ENCODE measurements at places on chromosomes 2 and 18.

DNA sequence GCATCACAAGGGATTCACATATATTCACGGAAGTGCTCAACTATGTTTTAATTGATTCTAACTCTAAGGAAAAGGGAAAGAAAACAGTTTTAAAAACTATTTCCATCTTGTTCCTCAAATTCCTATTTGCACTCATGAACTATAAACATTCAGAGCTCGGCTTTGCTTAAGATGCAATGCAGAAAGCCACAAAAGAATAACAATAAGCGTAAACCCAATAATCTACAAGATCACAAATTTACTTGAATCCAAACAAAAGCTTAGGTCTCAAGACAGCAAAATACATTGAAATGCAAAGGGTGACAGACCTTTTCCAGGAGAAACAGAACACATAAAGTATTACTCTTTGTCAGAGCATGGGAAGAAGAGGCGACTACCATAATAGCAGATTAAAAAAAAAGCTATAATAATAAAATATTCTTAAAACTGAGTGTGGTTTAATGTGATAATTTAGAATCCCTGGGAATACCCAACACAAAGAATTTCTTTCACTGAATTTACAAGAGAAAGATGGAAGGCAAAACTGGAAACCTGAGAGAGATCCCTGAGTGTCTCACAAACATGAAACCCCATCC, 1094.9 kb downstream of the LRP1B start:
- DNase-seq, result no peak
- no peak overlapping the region for H3K27ac ChIP-seq
- no peaks in the 10 kb centered on the region for H3K27me3 ChIP-seq
- H3K36me3 ChIP-seq, result no peaks in the 10 kb centered on the region

DNA sequence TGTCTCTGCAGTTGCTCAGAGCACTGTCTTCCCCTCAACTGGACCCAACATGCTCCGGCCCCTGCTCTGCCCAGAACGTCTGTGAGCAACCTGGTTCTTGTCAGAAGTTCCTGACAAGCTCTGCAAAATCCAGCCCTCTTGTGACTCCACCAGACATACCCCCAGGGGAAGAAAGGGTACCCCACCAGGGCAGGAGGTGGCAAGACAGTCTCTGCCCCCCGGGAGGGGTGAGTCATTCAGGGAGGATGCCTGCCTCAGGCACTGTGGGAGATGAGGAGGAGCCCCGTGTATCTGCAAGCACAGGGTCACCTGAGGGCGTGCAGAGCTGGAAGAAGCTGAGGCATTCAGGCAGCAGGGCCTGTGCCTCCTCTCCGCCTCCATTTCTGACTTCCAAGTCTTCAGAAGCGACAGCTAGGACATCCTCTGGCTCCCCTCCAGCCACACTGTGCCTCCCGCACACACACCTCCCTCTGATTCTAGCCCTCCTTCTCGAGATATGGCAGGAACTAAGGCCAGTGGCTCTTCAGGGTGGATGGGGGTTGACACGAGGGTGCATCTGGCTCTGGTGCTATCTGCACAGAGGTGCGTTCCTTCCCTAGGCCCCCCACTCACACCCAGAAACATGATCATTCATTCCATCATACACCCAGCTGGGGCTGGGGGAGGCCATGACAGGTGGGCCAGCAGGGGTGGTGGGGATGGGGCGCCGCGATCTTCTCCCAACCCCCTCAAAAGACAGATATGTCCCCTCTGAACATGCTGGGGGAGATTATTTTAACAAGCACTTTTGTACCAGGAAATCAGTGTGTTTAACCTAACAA, 222.2 kb downstream of the CYP26B1 start:
- no peak overlapping the region for H3K27ac ChIP-seq
- DNase-seq, result no peak
- no peaks in the 10 kb centered on the region for H3K4me1 ChIP-seq
- no peaks in the 10 kb centered on the region for H3K36me3 ChIP-seq
- H3K27me3 ChIP-seq, result no peaks in the 10 kb centered on the region

DNA sequence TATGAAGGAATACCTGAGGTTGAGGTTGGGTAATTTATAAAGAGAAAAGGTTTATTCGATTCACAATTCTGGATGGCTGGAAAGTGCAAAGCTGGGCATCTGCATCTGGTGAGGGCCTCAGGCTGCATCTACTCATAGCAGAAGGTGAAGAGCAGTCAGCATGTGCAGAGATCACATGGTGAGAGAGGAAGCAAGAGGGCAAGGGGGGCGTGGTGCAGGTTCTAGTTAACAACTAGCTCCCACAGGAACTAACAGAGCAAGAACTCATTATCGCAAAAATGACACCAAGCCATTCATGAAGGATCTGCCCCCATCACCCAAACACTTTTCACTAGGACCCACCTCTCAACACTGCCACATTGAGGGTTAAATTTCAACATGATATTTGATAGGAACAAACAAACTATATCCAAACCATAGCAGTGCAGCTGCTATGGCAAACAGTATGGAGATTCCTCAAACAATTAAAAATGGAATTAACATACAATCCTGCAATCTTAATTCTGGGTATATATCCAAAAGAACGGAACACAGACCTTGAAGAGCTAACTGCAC, 72.8 kb upstream of the LDLRAD4 start:
- no peak overlapping the region for H3K27ac ChIP-seq
- H3K36me3 ChIP-seq, result no peaks in the 10 kb centered on the region
- H3K4me3 ChIP-seq, result no peak overlapping the region
- H3K27me3 ChIP-seq, result no peaks in the 10 kb centered on the region

GRCh38 chr2:144132357-144132756, 387.6 kb downstream of the ZEB2 start:
- DNase-seq, result no peak
- H3K27ac ChIP-seq, result no peak overlapping the region
- H3K4me1 ChIP-seq, result no peaks in the 10 kb centered on the region
- no peaks in the 10 kb centered on the region for H3K27me3 ChIP-seq

DNA sequence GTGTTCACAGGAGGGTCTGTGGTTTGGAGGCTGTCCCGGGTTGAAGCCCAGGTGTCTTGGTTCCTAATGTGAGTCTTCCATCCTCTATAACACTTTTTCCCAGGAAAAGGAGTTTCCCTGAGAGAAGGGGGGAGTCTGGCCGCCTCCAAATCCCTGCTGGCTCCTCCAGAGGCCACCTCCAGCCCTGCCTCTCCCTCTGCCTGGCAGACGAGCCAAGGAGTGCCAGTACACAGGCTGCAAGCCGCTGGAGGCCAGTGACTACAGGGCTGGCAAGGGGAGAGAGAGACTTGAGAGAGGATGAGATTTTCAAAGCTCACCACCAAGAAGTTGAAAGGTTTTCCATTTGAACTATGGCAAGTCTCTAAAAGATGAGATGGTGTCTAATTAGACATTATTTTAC, 154.2 kb upstream of the ID2 start:
- H3K4me1 ChIP-seq, result peaks cover 8% of the 10 kb centered on the region
- H3K27me3 ChIP-seq, result no peaks in the 10 kb centered on the region
- no peak overlapping the region for H3K4me3 ChIP-seq
- no peak for DNase-seq
- H3K36me3 ChIP-seq, result no peaks in the 10 kb centered on the region

DNA sequence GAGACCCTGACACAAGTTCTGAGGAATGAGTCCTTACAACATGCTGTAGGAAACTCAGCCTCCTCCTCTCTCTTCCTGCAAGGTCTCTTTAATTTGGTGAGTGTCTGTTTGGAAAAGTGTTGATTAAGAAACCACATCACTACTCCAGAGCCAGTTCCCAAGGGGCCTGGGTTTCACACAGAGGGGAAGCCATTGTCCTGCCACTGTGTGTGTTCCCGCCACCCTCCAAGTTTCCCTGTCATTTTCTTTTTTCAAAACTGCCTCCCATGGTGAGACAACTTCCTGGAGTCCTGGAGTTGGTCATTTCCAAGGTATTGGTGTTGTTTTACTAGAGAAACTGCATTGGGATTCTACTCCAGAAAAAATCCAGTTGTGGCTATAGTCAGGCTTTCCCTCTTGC, 232.0 kb upstream of the PARD3B start:
- no peak overlapping the region for H3K4me3 ChIP-seq
- no peak for DNase-seq
- no peaks in the 10 kb centered on the region for H3K27me3 ChIP-seq
- no peaks in the 10 kb centered on the region for H3K4me1 ChIP-seq
- H3K27ac ChIP-seq, result no peak overlapping the region
- no peaks in the 10 kb centered on the region for H3K36me3 ChIP-seq

DNA sequence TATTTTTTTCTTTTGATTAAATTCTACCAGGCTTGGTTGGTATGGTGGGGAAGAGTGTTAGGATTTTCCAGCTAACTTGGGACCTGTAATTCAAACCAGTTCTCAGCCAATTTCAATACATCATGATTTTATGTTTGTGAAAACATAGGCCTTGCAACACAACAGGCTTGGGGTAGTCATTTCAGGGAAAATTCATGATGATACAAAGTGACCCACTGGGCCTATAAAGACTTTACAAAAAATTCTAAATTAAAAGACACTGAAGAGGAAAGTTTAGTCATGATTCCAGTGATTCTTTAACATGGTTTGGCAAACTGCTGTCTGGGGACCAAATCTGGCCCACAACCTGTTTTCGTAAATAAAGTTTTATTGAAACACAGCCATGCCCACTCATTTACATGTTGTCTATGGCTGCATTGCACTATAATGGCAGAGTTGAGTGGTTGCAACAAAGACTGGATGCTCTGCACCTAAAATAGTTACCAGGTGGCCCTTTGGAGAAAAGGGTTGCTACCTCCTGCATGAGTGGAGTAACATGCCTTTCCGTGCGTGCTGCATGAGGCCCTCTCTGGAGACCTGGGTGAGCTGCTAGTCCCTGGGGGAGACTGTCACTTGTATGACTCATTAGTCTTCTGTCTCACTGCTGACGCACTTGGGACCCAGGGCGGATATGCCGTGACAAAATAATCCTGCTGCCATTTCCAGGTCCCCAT, 73.6 kb downstream of the NPAS2 start:
- no peaks in the 10 kb centered on the region for H3K27me3 ChIP-seq
- H3K4me3 ChIP-seq, result no peak overlapping the region
- no peaks in the 10 kb centered on the region for H3K4me1 ChIP-seq
- no peaks in the 10 kb centered on the region for H3K36me3 ChIP-seq
- H3K27ac ChIP-seq, result no peak overlapping the region
- DNase-seq, result no peak

DNA sequence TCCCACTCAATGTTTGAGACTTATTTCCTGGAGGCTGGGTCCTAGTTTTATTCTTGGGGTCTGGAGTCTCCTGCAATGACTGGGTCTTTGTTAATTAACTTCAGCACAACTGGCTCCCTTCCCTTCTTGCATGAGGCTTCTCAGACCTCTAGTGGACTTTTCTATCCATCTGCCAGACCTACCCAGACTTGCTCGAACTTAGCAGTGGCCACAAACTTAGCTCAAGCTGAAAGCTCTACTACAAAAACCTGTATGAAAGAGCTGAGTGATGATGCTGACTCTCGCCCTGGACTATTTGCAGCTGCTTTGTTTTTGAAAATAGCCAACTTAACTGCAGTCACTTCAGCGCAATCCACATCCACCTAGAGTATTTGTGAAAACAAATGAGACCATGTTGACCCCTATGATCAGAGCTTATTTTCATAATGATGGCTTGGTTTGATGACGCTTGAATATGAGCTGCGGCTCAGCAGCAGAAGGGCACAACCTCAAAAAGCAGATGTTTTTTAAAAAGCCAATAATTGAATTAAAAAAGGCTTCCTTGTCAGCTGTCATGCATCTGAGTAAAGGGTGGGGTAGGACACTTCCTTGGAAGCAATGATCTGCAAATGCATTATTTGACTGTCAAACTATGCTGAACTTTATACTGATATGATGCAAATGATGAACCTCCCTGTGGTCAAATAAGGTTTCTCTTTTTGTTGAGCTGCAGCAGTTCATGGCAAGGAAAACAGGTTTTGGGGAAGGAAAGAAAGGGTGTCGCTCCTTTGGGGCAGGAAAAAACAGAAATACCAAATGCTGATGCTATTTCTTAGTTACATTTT, 10.6 kb upstream of the ANXA4 start:
- H3K27me3 ChIP-seq, result no peaks in the 10 kb centered on the region
- no peak for DNase-seq
- no peaks in the 10 kb centered on the region for H3K36me3 ChIP-seq

DNA sequence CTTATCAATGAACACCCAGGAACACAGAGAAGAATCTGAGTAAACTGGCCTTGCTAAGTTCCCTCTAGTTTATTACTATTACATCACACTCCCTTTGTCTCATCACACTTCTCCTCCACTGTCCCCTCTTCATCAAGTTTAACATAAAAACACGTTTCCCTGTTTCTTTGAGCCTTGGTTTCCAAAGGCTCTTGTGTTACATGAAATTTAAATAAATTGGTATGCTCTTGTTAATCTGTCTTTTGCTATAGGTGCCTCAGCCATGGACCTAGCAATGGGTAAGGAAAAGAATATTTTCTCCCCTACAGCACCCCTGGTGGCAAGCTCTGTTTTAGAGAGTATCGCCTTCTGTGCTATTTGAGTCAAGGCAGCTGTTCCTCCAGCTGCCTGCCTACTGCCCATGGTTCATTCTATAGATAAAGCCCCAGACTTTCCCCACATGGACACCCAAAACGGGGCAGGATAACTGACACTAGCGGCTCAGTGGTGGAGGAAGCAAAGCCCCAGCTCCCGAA, 31.8 kb downstream of the TGIF1 start:
- no peaks in the 10 kb centered on the region for H3K27me3 ChIP-seq
- DNase-seq, result no peak
- H3K4me1 ChIP-seq, result no peaks in the 10 kb centered on the region
- H3K27ac ChIP-seq, result no peak overlapping the region
- H3K36me3 ChIP-seq, result no peaks in the 10 kb centered on the region

DNA sequence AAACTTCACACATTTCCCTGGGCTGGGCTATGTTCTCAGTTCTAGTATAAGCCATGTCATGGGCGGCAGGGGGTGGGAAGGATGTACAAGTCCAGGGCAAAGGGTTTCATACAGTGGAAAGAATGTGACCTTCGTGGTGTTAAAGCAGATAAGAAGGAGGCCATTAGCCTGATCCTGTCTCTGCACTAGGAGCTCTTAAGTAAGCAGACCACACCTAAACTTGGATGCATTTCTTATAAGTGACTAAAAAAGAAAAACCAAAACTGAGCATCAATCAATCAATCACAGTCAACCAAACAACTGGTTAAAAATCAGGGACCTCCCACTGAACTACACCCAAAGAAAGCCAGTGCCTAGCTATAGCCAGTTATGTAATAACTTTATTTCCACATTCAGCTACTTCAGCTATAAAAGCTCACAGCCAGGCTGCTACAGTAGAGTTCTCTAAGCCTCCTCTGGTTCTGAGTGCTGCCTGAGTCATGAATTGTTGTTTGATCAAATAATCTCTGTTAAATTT, 46.8 kb upstream of the RIOK3 start:
- H3K36me3 ChIP-seq, result no peaks in the 10 kb centered on the region
- no peaks in the 10 kb centered on the region for H3K4me1 ChIP-seq
- H3K27ac ChIP-seq, result no peak overlapping the region
- DNase-seq, result no peak

- no peaks in the 10 kb centered on the region for H3K36me3 ChIP-seq
- H3K4me3 ChIP-seq, result no peak overlapping the region
- no peaks in the 10 kb centered on the region for H3K27me3 ChIP-seq
- H3K27ac ChIP-seq, result no peak overlapping the region
Observed at GRCh38 chr2:223696719-223697118, 94.6 kb upstream of the SCG2 start.

GRCh38 chr2:36373149-36373926, 17.8 kb downstream of the CRIM1 start:
- H3K27me3 ChIP-seq, result no peaks in the 10 kb centered on the region
- H3K27ac ChIP-seq, result no peak overlapping the region
- no peak overlapping the region for H3K4me3 ChIP-seq
- H3K36me3 ChIP-seq, result no peaks in the 10 kb centered on the region

- no peak overlapping the region for H3K27ac ChIP-seq
- no peaks in the 10 kb centered on the region for H3K27me3 ChIP-seq
- H3K4me3 ChIP-seq, result no peak overlapping the region
- no peaks in the 10 kb centered on the region for H3K4me1 ChIP-seq
- DNase-seq, result no peak
- H3K36me3 ChIP-seq, result no peaks in the 10 kb centered on the region
Observed at GRCh38 chr18:78820161-78820834, 159.3 kb upstream of the SALL3 start.

Measured in effector memory CD4-positive, alpha-beta T cell (primary cell).